ENCODE measurements at places on chromosomes 16 and 17. TPM values are rescaled to one million over a fixed set of nuclear protein-coding genes. Genes with fewer than 3 reads are reported as not detected.

DNA sequence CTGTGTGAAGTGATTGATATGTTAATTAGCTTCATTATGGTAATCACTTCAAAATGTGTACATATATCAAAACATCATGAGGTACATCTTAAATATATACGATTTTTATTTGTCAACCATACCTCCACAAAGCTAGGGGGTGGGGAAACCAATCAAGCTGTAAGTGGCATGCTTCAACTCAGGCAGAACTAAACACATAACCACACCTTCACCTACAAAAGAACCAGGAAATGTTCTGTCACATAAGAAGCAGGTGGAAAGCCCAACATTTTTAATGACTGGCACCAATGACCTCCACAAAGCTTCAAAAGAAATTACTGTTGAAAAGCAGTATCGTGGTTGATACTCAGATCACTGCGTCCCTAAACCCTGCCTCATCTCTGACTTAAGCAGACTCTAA, 867.7 kb upstream of the EEF2KMT start:
- no peak overlapping the region for H3K4me3 ChIP-seq
- H3K36me3 ChIP-seq = no peaks in the 10 kb centered on the region
- H3K27me3 ChIP-seq = no peaks in the 10 kb centered on the region
- no peak overlapping the region for H3K27ac ChIP-seq

Gene PDILT
- total RNA-seq = not detected

Gene MILR1
- total RNA-seq = 8.6 TPM

DNA sequence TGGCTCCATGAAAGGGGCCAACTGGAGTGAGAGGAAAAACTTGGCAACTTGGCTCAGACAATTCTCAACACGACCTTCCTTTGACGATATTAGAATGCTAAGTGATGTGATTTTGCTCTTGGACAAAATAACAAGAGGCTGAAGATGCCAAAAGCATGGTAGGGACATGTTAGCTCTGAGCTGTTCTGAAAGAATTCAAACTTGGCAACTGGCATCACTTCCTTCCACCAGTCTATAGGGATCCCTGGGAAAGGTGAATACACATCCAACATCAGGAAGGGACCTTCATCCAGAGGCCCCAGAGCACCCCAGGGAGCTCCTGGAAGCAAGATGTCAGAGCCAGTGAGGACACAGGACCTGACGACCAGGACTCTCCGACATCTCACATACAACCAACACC, 4.3 kb downstream of the KRT37 start:
- no peak for DNase-seq
- H3K27me3 ChIP-seq = no peaks in the 10 kb centered on the region
- no peak overlapping the region for H3K27ac ChIP-seq
- peaks cover 25% of the 10 kb centered on the region for H3K4me1 ChIP-seq
- H3K36me3 ChIP-seq = no peaks in the 10 kb centered on the region
- H3K4me3 ChIP-seq = no peak overlapping the region

GRCh38 chr17:34859652-34860051, 101.6 kb downstream of the CCT6B start:
- no peaks in the 10 kb centered on the region for H3K36me3 ChIP-seq
- no peak overlapping the region for H3K4me3 ChIP-seq
- H3K27ac ChIP-seq = no peak overlapping the region
- no peaks in the 10 kb centered on the region for H3K27me3 ChIP-seq
- no peaks in the 10 kb centered on the region for H3K4me1 ChIP-seq

DNA sequence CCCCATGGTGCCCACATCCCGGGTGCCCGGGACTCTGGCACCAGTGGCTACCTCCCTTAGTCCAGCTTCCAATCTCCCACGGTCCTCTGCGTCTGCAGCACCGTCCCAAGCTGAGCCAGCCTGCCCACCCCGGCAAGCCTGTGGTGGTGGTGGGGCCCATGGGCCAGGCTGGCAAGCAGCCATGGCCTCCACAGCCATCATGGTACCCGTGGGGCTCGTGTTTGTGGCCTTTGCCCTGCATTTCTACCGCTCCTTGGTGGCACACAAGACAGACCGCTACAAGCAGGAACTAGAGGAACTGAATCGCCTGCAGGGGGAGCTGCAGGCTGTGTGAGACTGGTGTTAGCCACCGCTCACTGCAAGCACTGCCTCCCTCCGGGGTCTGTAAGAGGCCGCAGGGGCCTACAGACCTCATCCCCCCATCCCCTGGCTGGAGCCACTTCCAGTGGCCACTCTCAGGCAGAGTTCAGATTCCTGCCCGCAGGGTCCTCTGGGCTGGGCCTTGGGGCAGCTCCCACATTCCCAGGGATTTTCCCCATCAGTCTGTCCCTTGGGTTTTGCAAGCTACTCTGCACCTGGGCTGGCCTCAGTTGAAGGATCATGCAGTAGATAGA, 3.9 kb upstream of the SETD1A start:
- no peaks in the 10 kb centered on the region for H3K27me3 ChIP-seq
- peak; percentile 76 for DNase-seq
- H3K36me3 ChIP-seq = no peaks in the 10 kb centered on the region
- no peak overlapping the region for H3K27ac ChIP-seq

Gene FLOT2
- total RNA-seq = 82.3 TPM

GRCh38 chr16:1770328-1771187, 785 bp downstream of the NME3 start:
- DNase-seq = peak; percentile 83
- peak overlapping the region; percentile 92 for H3K4me3 ChIP-seq
- H3K27ac ChIP-seq = peak overlapping the region; percentile 76
- H3K27me3 ChIP-seq = no peaks in the 10 kb centered on the region

Gene GPR179
- total RNA-seq = 0.05 TPM

DNA sequence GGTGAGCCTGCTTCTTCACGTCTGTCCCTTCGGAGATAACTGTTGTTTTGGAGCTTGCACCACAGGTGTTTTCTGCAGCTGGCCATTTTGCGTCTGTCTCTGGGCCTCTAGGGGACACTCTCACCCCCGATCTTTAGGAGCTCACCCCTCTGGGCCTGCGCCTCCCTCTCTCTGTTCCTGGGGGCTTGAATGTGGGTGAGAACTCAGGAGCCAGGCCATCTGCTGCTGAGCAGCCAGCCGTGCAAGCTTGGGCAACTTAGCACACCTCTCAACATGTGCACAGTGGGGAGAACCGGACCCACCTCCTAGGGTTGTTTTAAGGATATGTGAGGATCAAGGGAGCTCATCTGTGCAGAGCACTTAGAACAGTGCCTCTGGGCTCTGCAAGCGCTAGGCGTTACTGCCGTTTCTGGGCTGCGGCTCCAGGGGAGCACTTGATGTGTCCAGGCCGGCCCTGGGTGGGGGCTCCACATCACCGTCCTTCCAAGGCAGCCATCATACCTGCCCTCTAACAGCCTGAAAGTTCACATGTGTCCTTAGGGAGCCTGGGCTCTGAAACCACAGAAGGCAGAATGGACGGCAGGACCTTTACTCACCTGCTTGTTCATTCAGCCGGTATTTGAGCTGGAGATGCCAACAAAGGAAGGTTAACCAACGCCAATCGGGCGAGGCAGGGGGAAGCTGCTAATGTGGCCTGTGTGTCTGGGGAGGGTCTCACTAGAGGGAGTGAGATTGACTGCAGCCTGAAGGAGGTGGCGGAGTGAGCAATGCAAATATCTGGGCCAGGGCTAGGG, 66.3 kb downstream of the MRC2 start:
- H3K4me1 ChIP-seq = peaks cover 14% of the 10 kb centered on the region
- H3K36me3 ChIP-seq = no peaks in the 10 kb centered on the region
- no peak for DNase-seq
- no peak overlapping the region for H3K4me3 ChIP-seq
- H3K27me3 ChIP-seq = no peaks in the 10 kb centered on the region
- no peak overlapping the region for H3K27ac ChIP-seq

Measured in ovary (tissue), 10 donors.